ENCODE measurements at places on chromosomes 1 and 21.

DNA sequence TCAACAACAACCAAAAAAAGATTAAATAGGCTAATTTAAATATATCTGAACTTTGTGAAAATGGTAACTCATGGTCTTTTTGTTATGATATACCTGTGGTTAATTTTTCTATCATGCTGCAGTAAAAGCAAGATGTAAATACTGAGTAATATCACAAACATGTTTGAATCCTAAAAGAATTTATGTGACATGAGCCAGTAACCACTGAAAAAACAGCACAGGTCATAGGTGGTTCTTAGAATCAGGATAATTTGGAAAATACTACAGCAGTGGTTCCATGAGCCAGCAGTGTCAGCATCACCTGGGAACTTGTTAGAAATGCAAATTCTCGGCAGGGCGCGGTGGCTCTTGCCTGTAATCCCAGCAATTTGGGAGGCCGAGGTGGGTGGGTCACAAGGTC, 4.1 kb downstream of the ATP5IF1 start:
- DNase-seq: no peak

DNA sequence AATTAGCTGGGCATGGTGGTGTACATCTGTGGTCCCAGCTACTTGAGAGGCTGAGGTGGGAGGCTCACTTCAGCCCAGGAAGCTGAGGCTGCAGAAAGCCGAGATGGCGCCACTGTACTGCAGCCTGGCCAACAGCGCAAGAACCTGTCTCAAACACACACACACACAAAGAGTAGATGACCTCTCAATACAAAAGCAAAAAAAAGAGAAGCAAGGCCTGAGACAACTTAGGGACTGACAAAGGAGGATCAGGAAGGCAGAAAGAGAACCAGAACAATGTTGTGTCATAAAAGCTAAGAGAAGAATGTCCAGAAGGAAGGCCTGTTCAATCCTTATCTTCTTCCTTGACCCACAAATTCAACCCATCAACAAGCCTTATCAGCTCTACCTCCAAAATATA, 18.5 kb downstream of the WASF2 start:
- DNase-seq: no peak

GRCh38 chr1:221458447-221459156, 283.3 kb downstream of the DUSP10 start:
- no peak for DNase-seq

- DNase-seq: no peak
Measured at GRCh38 chr1:230807029-230807428, 59.8 kb downstream of the CAPN9 start.

DNA sequence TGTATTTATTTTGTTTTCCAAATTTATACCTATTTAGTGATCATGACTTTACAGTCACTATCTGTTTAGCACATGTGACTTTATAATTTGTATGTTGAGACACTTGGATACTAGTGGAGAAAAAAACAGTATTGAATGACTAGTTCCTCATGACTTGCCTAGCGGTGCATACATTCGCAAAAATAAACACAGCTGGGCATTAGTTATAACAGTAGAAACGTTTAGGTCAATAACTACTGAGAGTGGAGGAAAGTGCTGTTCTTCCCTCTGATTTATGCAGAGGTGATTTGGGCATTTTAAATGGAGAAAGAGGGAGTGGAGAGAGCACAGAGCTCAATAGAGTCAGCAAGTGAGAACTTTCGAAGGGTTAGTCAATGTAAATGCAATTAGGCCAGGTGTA, 1679.0 kb upstream of the B3GALT2 start:
- no peak for DNase-seq

GRCh38 chr21:33566514-33566913, 22.0 kb downstream of the DONSON start:
- no peak for DNase-seq

DNA sequence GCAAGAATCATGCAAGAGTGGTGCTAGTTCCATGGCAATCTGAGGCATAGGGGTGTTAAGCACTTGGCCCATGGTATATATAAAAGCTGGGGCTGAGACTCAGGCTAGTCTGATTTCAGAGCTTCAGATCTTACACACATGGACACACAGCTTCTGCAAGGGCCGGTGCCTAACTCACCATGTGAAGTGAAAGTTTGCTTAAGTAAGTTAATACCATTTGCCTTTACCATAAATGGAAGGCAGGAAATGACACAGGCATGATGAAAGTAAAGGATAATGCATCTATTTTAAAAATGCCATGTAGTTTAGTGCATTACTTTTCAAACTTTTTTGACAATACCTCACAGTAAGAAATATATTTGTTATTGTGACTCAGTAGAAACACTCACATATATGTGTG, 122.6 kb downstream of the KCNJ6 start:
- no peak for DNase-seq

DNA sequence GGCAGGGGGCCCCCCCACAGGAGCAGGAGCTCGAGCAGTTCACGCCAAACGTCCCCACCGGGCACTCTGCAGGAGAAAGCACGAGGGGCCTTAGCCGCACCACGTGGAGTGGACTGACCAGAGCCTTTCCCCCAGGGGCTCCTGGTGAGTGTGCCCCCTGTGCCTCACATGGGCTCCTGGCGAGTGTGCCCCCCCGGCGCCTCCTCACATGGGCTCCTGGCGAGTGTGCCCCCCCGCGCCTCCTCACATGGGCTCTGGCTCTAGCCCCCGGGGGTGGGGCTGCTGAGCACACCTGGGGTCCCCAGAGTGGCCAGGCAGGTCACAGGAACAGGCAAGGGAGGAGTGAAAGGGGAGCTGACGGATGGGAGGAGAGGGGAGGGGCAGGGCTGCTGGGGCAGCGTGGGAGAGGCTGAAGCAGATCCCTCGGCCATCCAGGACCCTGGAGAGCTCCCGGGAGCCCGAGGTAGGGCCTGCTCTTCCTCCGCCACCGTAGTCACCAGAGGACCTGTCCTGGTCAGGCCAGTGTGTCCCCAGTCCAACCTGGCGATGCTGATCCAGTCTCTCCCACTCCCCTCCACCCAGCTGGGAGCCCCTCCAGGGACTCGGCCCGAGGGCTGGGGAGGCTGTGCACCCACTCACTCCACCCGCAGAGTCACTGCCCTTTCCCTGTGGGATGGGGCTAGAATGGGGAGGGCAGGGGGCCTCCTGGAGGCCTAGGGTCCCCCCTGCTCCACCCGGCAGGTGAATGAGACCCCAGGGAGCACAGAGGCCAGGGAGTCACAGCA, 47.6 kb downstream of the ARHGEF16 start:
- no peak for DNase-seq

- DNase-seq: peak; percentile 50
Measured at GRCh38 chr1:16187748-16188401, 24.6 kb downstream of the ARHGEF19 start.

DNA sequence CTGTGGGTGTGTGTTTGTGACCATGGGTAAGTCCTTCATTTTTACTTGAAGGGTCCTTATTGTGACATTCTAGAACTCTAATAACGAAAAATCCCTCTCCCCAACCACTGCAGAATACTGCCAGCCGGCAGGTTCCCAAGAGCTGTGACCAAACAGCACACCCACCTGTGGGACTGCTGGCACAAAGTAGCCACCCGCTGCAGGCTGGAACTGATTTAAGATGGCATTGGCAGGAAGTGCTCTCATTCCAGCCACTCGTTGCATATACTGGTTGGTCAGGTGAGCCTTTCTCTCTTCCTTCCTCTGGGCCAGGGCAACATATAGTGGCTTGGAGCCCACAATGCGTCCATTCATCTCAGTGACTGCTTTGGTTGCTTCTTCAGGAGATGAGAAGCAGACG, 11.6 kb downstream of the PABPC4 start:
- no peak for DNase-seq

- DNase-seq: no peak
Measured at GRCh38 chr1:107934578-107934977, 30.4 kb downstream of the VAV3 start.

GRCh38 chr1:51381964-51382363, 51.6 kb upstream of the TTC39A start:
- no peak for DNase-seq

- DNase-seq: no peak
Measured at GRCh38 chr1:239633432-239633831, 247.1 kb downstream of the CHRM3 start.

DNA sequence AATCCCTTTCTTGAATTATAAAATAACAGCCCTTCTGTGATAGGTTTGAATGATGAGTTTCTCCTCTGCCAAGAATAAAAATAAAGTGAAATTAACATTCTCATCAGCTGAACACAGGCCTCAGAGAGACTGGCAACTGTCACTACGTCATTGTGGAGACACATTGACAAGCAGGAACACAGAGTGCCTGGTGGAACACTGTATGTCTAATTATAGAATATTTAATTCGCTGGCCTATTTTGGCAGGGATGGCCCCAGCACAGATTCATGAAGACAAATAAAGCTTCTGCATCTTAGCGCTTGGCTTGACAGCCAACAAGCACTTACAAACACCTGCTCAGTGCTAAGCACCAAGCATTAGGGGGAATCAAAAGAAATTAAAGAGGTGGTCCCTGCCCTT, 52.0 kb upstream of the SMYD2 start:
- DNase-seq: no peak

DNA sequence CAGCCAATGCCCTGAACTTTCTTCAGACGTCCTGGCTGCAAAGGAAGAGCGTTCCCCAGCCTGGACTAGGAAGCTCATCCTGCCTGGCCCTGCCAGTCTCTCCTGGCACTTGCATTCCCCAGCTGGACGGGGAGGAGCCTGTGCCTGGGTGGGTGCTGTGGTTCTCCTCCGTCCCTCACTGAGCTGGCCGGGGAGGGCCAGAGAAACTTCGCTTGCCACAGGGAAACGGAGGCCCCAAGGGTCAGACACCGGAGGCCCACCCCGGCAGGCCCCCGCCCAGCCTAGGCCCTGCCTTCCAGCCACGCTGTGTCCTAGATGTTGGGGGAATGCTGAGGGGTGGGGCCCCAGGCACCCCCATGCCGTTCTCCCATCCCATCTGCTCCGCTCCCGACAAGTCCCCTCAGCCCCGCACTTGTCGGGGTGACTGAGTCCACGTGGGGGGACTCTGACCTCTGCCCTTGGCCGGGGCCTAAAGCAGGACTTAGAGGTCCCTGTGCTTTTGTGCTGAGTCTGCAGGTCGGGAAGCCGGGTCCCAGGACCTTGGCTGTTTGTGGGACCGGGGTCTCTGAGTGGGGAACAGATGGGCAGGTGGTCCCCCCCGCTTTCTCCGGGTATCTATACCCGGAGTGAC, 4.8 kb downstream of the FTCD start:
- no peak for DNase-seq

DNA sequence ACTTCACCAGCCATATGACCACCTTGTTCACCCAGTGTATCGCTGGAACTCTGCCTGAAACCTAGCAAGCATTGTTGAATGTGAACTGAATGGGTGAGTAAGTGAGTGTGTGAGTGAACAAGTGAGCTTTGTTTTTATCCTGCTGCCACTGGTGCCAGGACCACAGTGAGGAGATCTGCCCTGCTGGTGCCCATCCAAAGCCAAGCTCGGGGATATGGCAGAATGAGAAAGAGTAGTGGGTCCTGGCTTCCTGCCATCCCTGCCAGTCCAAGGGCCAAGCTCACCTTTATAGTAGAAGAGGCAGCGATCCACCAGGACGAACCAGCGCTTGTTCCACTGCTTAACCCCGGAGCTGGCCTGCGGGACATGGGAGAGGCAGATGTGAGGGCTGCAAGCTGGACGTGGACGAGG, 53.4 kb upstream of the GOLT1A start:
- no peak for DNase-seq

DNA sequence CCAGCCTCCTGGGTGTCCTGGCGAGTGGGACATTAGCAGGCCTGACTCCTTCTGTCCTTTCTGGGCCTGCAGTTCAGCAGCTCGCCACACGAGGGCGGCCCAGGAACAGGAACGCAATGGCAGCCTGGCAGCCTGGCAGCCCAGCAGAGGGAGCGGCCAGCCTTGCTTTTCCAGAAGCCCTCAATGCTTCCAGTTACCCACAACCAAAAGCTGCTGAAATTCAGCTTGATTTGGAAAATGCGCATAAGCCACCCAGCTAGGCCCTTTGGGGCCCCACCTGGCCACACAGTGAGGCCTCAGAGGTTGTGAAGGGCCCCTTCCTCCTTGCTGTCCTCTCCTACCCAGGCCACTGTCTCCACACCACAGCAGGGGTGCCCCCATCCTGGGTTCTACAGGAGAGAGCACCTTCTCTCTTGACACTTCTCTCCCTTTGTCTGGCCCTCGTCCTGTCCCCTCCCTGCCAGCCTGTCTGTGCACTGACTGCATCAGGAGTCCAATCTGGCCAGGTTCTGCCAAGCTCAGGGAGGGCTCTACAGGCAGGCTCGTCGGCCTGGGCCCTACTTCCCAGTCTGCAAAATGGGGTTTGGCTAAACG, 103.4 kb upstream of the VAMP3 start:
- DNase-seq: peak; percentile 84

GRCh38 chr1:190963321-190963720, 485.7 kb upstream of the BRINP3 start:
- DNase-seq: no peak

DNA sequence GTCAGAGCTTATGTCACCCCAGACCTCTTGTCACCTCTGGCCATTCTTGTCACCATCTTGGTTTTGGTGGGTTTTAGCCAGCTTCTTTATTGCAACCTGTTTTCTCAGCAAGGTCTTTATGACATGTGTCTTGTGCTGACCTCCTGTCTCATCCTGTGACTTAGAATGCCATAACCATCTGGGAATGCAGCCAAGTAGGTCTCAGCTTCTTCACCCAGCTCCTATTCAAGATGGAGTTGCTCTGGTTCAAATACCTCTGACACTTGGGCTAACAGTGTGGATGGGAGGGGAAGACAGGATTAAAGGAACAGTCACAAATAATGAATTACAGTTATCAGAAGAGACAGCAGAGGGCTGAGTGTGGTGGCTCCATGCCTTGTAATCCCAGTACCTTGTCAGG, 30.5 kb upstream of the PIK3CD start:
- DNase-seq: no peak

- no peak for DNase-seq
Measured at GRCh38 chr21:15809818-15810217, 80.0 kb downstream of the USP25 start.

DNA sequence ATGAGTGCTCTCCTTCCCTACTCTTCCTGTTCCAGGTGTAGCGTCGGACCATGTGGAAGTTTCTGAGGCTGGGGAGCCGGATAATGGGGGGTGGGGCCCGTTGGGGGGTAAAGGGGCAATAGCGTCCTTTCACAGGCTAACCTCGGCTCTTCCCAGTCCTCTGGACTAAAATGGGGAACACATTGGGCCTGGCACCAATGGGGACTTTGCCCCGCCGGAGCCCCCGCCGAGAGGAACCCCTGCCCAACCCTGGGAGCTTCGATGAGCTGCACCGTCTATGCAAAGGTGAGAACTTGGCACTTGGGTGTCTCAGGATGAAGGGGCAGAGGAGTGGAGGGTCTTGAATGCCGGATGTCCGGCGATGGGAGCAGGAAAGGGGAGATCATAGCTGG, 456 bp downstream of the TOMM40L start:
- no peak for DNase-seq

GRCh38 chr1:209344156-209344555, 239.4 kb upstream of the CAMK1G start:
- no peak for DNase-seq

DNA sequence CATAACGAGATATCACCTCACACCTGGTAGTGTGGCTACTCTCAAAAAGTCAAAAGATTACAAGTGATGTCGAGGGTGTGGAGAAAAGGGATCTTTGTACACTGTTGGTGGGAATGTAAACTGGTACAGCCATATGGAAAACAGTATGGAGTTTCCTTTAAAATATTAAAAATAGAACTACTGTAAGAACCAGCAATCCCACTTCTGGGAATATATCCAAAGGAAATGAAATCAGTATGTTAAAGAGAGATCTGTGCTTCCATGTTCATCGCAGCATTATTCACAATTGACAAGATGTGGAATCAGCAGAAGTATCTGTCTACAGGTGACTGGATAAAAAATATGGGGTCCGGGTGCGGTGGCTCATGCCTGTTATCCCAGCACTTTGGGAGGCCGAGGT, 7.6 kb upstream of the PIK3C2B start:
- no peak for DNase-seq

- no peak for DNase-seq
Measured at GRCh38 chr1:153607381-153607780, 5.6 kb downstream of the S100A16 start.
